Activated T-helper 2 cell treated with anti-CD3 and anti-CD28 coated beads, Interferon-gamma antibody, Interleukin-2, Interleukin-4, amounts not matched to agents 10 μg/mL and 5 μg/mL and 100 μg/mL, durations not matched to agents 14 hours and 24 hours and 36 hours (primary cell): ENCODE measurements at places on chromosomes 1 and 21. TPM values are rescaled to one million over a fixed set of nuclear protein-coding genes. Genes with fewer than 3 reads are reported as not detected.

- DNase-seq = no peak
Observed at GRCh38 chr1:176193663-176194062, 13.4 kb downstream of the COP1 start.

GRCh38 chr1:115314092-115314491 lies 24.0 kb downstream of the NGF start:
- DNase-seq = no peak

The LCE1D gene
- total RNA-seq = not detected in 2 replicates

The C1orf185 gene
- total RNA-seq = not detected in 2 replicates
